ENCODE measurements at places on chromosomes 16 and 17. TPM values are rescaled to one million over a fixed set of nuclear protein-coding genes. Genes with fewer than 3 reads are reported as not detected.

ZNF830 gene
- total RNA-seq, result 13.2 TPM

PIGS gene
- total RNA-seq, result 39.8 TPM

MAP2K3 gene
- total RNA-seq, result 11.4 TPM

ATP2C2 gene
- 2.5 TPM for total RNA-seq

DNA sequence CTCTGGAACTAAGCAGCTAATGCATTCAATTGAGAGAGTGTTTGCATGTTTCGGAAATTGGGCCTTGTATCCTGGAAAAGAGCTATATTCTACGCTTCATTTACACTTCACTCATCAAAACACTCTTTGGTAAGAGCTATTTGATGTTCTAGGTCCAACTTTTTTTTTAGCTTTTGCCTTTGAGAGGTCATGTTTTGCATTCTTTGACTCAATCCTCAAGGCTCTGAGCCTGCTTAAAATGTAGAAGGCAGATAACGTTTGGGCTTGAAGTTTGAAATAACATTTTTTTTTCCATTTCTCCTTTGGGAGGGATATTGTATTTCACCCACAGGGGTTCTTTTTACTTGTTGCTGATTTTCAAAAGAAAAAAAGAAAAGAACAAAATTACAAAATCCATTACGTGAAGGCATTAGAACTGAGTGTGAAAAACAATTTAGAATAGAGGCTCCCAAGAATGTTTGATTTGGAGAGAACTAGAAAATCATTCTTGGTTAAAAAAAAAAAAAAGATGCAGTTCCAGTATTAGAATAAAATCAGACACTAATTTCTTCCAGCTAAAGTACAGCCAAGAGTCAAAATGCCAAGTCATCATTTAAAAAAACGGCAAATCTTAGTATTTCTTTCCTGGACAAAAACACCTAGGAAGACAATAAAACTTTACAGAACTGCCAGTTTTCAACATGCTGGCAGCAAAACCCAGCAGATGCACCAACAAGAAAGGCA lies 268.5 kb downstream of the GRIN2A start:
- no peak overlapping the region for H3K27ac ChIP-seq
- DNase-seq, result no peak
- no peak overlapping the region for H3K4me3 ChIP-seq
- no peaks in the 10 kb centered on the region for H3K27me3 ChIP-seq
- H3K4me1 ChIP-seq, result no peaks in the 10 kb centered on the region

GRCh38 chr17:46875849-46876352 lies 24.5 kb downstream of the WNT9B start:
- no peak for DNase-seq
- H3K4me3 ChIP-seq, result no peak overlapping the region
- H3K36me3 ChIP-seq, result no peaks in the 10 kb centered on the region
- no peaks in the 10 kb centered on the region for H3K4me1 ChIP-seq

- H3K27me3 ChIP-seq, result no peaks in the 10 kb centered on the region
- H3K36me3 ChIP-seq, result no peaks in the 10 kb centered on the region
- H3K4me3 ChIP-seq, result no peak overlapping the region
- H3K27ac ChIP-seq, result no peak overlapping the region
- DNase-seq, result no peak
- H3K4me1 ChIP-seq, result no peaks in the 10 kb centered on the region
Observed at GRCh38 chr17:56096026-56096810, 57.1 kb upstream of the ANKFN1 start.
